ENCODE measurements at places on chromosomes 1 and 21.
A peak's percentile ranks its signal among the peaks of the same experiment; 100 is the strongest.

- DNase-seq, result no peak
These were observed 8.9 kb downstream of the CCDC185 start for GRCh38 chr1:223401873-223402789.

GRCh38 chr1:63758791-63759190 is 15.0 kb upstream of the ROR1 start:
- no peak for DNase-seq

GRCh38 chr1:1123581-1124507 is 8.0 kb upstream of the C1orf159 start:
- no peak for DNase-seq

GRCh38 chr1:20493839-20494608 is 8.0 kb upstream of the CAMK2N1 start:
- DNase-seq, result peak; percentile 70

- DNase-seq, result no peak
These were observed 14.7 kb downstream of the TFF2 start for GRCh38 chr21:42336054-42336453.

GRCh38 chr1:203271018-203271743 is 34.1 kb upstream of the BTG2 start:
- DNase-seq, result no peak
